Fibroblast of villous mesenchyme (primary cell): ENCODE measurements at places on chromosomes 13 and 19. TPM values are rescaled to one million over a fixed set of nuclear protein-coding genes. Genes with fewer than 3 reads are reported as not detected.

The ELAVL3 gene
- total RNA-seq: not detected in 2 replicates

The PLIN5 gene
- not detected in 2 replicates for total RNA-seq

The CD22 gene
- total RNA-seq: 0.32 TPM in 1 of 2 replicates, not detected in the other

The WBP4 gene
- 5.2 and 6.9 TPM in 2 replicates for total RNA-seq

The CERS1 gene
- total RNA-seq: 0.32 and 1.3 TPM in 2 replicates

The ENOX1 gene
- total RNA-seq: 1.3 and 2.2 TPM in 2 replicates

The WDR62 gene
- total RNA-seq: 5.5 and 7.8 TPM in 2 replicates

The ZNF614 gene
- 7.7 and 12.1 TPM in 2 replicates for total RNA-seq

The KLK12 gene
- total RNA-seq: not detected in 2 replicates

The GAPDHS gene
- total RNA-seq: not detected in 2 replicates

The CYP2A6 gene
- not detected in 2 replicates for total RNA-seq

The SIAH3 gene
- under 0.01 TPM in 1 of 2 replicates, not detected in the other for total RNA-seq

DNA sequence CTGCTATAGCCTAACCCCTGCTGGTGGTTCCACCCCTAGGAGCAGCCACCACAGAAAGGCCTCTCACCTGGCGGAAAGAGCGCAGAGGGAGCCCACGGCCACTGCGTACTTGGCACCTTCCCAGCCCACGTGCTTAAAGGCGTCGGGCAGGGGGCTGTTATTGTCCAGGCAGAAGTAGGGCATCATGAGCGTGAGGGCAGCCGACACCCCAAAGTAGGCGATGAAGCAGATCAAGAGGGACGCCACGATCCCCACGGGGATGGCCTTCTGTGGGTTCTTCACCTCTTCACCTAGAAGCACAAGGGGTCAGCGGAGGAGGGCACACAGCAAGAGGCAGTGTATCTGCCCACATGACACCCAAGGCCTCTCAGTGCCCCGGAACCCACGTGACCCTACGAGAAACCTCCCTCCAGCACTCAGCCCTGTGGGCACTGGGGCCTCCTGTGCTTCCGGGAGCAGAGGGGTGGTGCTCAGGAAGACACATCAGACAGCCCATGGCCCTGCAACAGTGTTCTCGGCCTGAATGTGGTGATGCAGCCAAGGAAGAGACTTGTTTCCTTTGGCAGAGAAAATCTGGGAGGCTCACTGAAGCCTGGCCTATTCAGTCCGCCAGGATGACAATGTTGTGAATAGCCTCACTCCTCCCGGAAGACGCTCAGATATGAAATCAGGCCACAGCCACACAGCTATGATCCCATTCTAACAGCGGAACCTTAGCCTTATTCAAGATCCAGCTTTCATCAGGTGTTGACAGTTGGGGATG is 72.1 kb downstream of the SLC7A1 start:
- DNase-seq: no peak

GRCh38 chr13:51820016-51820597 is 16.1 kb upstream of the DHRS12 start:
- no peak for DNase-seq

GRCh38 chr13:67258482-67258881 is 28.3 kb upstream of the PCDH9 start:
- no peak for DNase-seq

DNA sequence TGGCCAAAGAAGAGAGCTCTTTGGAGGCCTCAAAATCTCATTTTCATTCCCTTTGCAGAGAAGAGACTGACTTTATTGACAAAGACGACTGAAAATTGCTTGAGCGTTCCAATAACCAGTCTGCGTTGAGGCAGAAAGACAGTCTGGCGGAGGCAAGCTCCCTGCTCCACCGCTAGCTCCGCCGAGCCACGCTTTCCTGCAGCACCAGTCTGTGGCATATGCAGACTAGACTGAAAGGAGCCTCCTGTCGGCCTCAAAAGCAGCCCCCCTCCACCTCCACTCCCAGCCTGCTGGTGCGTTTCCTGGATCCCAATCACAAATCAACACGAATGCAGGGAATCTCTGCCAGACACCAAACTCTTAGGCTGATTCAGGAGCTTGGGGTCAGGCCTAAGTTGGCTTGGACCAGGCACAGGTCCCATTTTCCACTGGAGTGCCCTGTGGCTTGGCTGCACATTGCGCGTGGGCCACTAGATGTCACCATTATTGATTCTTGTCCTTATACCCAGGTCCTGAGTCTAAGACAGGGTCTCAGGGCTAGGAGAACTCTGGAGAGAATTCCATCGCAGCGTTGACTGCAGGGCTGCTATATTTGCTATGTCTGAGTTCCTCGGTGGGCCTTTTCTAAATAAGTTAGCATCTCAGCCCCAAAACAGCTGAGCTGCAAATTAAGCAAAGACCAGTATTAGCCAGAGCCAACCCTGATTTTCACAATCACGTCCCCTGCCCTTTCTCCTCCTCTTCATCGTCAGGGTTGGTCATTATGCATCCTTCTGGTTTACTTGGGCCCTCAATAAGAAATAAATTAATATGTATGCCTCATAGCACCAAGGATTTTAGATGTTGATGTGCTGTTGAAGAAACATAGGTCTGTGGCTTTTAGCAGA is 5.2 kb upstream of the ZNF507 start:
- peak; percentile 47 for DNase-seq

DNA sequence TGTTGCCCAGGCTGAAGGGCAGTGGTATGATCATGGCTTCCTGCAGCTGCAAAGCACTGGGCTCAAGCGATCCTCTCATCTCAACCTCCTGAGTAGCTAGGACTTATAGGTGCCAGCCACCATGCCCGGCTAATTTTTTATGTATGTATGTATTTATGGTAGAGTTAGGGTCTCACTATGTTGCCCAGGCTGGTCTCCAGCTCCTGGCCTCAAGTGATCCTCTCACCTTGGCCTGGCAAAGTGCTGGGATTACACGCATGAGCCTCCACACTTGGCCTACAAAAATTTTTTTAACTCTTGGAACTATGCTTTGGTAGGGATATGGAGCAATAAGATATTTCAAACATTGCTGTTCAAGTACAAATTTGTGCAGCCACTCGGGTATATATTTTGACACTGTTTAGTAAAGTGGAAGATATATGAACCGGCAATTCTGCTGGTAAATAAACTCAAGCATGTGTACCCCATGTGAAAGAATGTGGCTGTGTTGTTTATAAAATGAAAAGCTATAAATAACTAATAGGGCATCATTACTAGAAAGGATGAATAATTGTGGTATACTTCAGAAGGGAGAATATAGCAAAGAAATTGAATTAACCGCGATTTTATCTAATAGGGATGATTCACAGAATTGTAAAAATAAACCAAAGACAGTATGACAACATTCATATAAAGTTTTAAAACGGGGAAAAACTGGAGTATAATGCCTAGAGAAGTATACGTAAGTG is 1.1 kb downstream of the ZNF566 start:
- peak; percentile 1 for DNase-seq

DNA sequence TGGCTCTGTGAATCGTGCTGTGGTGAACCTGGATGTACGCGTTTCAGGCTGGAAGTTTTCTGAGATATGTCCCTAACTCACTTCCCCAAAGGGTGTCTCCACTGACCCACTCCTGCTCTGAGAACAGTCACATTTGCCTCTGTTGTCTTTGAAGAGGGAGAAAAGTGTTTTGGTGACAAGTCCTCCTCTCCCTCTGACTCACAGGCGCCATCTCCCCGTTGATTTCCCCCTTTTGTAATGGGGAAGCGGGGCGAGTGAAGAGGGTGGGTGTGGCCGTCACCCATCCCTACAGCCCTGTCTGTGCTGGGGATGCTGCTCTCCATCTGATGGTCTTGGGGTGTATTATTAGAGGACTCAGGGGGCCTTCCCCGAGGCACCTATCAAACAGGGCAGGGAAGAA is 9.6 kb downstream of the APC2 start:
- DNase-seq: no peak

DNA sequence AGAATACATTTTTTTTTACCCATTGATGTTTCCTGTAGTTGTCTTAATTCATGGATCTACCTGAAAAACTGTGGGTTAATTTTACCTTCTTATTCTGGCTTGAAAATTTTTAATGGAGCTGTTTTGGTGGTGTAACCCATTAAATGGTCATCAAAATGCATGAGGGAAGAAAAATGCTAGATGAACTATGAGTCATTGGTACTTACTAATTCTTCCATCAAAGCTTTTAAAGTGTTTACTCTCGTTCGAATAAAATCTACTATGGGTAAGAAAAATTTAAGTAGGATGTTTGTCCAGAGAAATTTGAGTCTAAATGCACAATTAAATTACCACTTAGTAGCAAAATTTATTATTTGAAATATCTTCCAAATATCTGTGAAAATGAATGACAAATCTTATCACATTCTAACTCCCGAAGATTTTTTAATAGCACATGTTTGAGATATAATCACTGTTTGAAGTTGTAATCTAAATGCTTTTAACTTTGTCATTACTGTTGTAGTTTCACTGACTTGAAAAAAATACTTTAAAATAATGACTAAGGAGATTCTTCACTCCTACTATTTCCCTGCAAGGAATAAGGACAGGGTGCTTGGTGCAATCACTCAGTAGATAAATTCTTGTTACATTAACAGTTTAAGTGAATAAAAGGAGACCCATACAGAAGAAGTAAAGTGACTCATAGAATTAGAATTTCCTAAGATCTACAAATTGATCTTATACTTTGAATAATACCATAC is 437.7 kb downstream of the IRS2 start:
- peak; percentile 44 for DNase-seq

DNA sequence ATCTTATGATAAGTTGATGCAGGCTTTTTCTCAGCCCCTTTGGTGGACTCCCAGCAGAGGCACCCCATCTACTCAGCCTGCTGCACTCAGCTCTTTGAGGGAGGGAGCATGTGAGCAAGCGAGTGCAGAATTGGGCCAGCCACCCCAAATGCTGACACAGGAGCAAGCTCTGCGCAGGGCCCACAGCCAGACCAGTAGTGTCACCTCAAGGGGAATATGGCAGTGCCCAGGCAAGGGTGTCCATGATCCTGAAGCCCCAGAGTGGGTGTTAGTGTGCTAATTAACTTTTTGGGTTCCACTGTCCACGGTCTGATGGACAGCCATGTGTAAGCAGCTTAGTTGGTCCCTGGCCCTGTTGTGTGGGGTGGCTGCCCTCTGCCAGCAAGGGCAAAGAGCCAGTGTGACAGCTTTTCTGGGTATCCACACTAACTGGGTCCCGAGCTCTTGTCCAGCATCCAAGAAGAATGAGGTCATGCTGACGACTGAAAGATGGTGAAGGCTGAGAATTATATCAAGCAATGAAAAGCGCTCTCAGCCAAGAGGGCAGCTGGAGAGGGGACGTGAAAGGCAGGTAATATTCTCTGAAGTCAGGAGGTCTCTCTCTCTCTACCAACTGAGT is 898.3 kb upstream of the PCDH9 start:
- DNase-seq: no peak

- peak; percentile 90 for DNase-seq
Observed at GRCh38 chr13:46668302-46668720, 115.3 kb downstream of the LRCH1 start.

- DNase-seq: no peak
Observed at GRCh38 chr13:79543883-79544282, 62.9 kb downstream of the NDFIP2 start.

- peak; percentile 8 for DNase-seq
Observed at GRCh38 chr13:73981595-73981994, 152.6 kb downstream of the KLF12 start.

DNA sequence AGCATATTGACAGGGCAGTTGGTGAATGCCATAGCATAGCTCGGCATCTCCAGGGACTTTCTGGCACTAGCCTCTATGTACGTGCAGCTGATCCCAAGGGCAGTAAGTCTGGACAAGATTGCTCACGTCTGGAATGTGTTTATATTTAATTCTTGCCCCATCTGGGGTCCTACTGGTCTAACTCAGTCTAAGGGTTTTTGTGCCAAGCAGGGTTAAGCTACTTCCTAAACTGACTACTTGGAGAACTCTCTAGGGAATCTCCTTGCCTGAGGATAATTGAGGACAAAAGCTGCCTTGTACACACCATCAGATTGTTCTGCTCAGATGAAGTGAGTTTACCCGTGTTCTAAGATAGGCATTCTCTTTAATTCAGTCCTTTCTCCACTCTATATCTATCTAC is 358.1 kb downstream of the MYO16 start:
- DNase-seq: peak; percentile 25

GRCh38 chr19:48020686-48021085 is 23.2 kb downstream of the CABP5 start:
- no peak for DNase-seq

DNA sequence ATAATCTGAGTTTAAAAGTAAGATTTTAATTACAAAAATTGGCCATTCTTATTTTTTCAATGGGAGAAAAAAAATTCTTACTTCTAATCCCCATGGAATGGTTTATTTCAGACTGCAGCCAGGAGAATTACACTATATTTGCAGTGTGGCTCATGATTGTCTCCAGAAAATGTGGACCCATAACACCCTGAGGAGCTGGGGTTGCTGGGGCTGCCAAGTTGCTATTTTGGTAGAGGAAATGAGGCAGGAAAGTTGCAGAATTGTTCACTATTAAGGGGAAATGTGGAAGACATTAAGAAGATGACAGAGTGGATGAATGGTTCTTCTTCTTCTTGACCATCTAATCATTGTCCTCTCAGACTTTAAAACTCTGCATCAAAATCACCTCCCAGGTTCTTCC is 4.6 kb upstream of the SCEL start:
- DNase-seq: no peak

DNA sequence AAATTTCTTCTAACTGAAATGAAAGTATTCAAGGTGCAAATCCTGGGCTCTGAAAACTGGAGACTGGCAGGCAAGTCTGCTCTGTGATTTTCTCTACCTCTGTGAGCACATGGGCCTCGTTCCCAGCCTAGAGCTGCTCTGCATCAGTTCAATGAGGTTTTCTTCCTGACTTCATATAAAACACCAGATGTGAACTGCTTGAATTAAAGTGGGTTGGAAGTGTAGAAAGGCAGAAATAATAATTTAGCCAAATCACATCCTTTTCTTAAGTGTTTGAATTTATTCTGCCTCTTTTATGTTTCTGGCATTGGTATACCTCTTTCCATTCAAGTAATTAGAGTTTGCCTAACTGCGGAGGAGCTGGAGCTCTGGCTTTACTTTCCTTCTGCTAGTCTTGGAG is 540.8 kb downstream of the OLFM4 start:
- no peak for DNase-seq

GRCh38 chr19:4909897-4910593 is 744 bp downstream of the UHRF1 start:
- DNase-seq: peak; percentile 90

- DNase-seq: no peak
Observed at GRCh38 chr13:79382545-79383275, 23.3 kb downstream of the RBM26 start.

- DNase-seq: peak; percentile 76
Observed at GRCh38 chr13:52455677-52456041, 381 bp downstream of the CKAP2 start.

GRCh38 chr19:29873801-29874575 is 62.2 kb downstream of the CCNE1 start:
- no peak for DNase-seq

- peak; percentile 77 for DNase-seq
Observed at GRCh38 chr13:109383683-109384082, 402.7 kb downstream of the IRS2 start.
